ENCODE measurements at places on chromosomes 3 and 15.

DNA sequence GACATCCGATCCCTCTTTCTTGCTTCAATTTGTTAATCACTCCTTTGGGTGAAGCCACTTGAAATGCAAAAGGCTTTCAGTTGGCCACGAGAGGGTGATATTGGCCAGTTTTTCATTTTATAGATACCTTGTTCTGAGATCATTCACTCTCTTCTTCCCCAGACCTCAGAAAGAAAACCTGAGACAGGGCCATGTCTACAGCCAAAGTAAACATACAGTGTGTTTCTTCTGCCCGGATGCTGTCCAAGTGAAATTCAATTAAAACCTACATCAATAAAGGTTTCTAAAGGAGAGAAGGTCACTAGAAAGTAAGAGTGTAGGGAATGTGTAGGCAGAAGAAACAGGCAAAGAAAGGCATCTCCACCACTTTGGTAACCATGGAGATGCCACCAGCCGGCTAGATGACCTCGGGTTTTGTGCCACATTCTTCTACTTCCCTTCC lies 39.5 kb upstream of the FMN1 start:
- DNase-seq, result no peak

GRCh38 chr3:3184876-3185275 lies 5.4 kb upstream of the CRBN start:
- no peak for DNase-seq

DNA sequence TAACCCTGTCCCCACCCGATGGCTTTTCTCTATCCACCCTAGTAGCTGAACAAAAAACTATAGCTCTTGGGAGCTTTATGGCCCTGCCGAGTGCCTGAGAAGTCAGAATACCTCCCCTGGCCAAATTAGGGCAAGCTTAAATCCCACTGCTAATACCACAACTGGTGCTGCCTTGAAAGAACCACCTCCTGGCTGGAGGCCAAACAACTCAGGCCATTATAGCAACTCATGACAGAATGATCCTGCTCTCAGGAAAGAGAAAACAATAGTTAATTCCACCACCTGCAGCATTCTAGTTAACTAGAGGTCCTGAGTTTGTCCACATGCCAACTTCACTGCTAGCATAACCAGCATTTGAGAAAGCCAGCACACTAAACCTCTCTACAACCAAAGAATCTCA lies 123.2 kb downstream of the RTP4 start:
- no peak for DNase-seq

- no peak for DNase-seq
Observed at GRCh38 chr3:180421221-180421620, 180.7 kb upstream of the TTC14 start.

GRCh38 chr3:169660709-169661360 lies 2.7 kb downstream of the MECOM start:
- peak; percentile 68 for DNase-seq
